ENCODE measurements at places on chromosomes 12 and 14.
A peak's percentile ranks its signal among the peaks of the same experiment; 100 is the strongest.

DNA sequence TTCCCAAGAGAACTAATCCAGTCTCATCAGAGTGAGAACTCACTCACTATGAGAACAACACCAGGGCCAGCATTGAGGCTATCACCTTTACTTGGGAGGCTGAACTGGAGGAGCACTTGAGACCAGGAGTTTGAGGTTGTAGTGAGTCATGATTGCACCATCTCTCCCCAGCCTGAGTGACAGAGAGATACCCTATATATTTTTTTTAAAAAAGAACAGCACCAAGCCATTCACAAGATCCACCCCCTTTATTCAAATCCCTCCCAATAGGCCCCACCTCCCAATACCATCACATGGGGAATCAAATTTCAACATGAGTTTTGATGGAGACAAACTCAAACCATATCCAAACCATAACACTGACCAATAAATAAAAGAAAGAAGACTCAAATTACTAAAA, 3.7 kb upstream of the TMX1 start:
- DNase-seq, result peak; percentile 28

DNA sequence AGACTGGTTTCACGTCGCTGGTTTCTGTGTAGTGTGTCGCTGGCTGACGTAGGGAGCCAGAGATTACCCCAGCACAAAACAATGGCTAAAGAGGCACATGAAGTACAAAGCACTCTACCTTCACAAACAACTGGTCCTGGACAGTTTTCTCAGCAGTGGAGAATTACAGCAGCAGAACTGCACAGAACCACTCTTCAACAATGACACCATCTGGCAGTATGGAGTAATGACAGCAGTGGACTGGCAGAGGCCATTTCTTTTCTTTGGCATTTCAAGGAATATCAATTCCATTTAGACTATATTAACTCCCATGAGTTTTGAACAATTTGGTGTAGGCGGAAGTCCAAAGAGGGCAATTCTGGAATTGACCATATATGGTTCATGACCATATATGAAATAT, 1074.1 kb downstream of the AACS start:
- no peak for DNase-seq

DNA sequence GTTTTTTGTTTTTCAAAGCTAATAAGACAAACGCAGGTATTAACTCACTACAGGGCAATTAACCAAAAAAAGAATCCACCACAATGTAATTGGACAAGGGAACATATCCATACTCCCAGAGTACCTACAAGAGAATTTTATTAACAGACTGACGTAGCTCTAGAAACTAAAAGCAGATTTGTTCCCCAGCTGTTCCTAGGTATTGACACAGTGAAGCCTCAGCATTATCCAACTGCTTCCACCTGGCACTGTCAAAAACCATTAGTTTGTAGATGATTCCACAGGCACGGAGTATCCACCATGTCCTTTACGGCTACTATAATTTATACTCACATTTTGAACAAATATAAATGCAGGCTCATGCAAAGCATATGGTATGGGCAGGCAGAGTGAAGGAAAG, 22.3 kb downstream of the PPM1H start:
- no peak for DNase-seq

DNA sequence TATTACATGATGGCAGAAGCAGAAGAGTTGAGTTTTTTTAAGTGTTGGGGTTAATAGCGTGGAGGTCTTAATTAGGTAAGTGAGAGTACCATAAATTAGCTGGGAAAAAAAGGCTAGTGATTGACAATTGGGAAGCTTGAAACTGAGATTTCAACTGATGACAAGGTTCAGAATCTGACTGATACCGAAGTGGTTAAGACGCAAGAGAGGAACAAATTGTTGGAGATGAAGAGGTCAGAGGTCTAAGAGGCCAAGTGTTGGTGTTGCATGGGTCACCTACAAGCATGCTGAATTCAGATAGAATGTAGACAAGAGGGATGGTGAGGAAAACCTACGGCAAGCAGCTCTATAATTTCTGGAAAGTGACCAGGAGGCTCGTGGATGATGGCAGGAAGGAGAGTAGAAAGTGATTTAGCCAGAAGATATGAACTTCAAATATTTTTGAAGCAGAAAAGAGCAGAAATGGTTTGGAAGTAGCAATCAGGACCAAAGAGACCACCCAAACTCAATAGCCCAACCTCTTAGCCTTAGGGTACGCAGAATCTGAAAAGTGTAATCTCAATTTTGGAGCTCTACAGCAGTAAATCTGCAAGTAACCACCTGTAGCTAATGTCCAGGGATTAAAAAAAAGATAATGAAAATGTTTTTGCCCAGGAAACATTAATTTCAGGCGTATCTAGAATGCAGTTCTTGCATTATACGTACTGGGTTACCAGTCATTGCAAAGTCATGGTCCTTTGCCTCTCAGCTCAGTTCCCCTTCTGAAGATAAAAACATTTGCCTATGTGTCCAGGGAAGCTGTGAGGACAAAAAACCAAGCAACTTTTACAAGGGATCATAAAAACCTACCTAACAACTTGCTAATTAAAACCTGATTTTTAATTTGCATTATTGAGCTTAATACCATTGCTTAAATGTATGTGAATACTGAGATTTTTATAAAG, 1.7 kb upstream of the TMPO start:
- no peak for DNase-seq

- DNase-seq, result peak; percentile 51
Observed at GRCh38 chr12:2876431-2877046, 435 bp downstream of the FOXM1 start.

DNA sequence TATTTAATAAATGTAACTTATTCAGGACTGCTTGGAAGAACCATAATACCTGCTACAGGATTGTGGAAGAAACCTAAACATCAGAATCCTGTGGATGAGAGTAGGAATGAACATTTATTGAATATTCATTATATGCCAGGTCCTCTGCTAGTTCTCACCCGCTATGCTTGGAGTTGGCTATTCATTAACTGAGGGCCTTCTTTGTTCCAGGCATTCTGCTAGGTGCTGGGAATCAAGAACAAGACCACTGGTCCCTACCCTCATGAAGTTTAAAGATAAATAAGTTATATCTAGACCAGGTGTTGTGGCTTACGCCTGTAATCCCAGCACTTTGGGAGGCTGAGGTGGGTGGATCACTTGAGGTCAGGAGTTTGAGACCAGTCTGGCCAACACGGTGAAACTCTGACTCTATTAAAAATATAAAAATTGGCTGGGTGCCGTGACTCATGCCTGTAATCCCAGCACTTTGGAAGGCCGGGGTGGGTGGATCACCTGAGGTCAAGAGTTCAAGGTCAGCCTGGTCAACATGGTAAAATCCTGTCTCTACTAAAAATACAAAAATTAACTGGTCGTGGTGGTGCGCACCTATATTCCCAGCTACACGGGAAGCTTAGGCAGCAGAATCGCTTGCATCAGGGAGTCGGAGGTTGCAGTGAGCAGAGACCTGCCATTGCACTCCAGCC, 3.8 kb upstream of the TULP3 start:
- no peak for DNase-seq

GRCh38 chr12:54879150-54879549, 24.8 kb downstream of the MUCL1 start:
- peak; percentile 31 for DNase-seq

- peak; percentile 41 for DNase-seq
Observed at GRCh38 chr12:11812586-11813437, 163.3 kb downstream of the ETV6 start.

- no peak for DNase-seq
Observed at GRCh38 chr14:74908861-74909341, 14.2 kb downstream of the RPS6KL1 start.

- peak; percentile 36 for DNase-seq
Observed at GRCh38 chr14:68248481-68249255, 429.1 kb downstream of the RAD51B start.

GRCh38 chr12:110689281-110690126, 589 bp upstream of the HVCN1 start:
- DNase-seq, result peak; percentile 65

GRCh38 chr14:99635116-99635515, 9.8 kb upstream of the HHIPL1 start:
- DNase-seq, result no peak

- DNase-seq, result no peak
Observed at GRCh38 chr12:109064143-109064542, 11.8 kb downstream of the USP30 start.

DNA sequence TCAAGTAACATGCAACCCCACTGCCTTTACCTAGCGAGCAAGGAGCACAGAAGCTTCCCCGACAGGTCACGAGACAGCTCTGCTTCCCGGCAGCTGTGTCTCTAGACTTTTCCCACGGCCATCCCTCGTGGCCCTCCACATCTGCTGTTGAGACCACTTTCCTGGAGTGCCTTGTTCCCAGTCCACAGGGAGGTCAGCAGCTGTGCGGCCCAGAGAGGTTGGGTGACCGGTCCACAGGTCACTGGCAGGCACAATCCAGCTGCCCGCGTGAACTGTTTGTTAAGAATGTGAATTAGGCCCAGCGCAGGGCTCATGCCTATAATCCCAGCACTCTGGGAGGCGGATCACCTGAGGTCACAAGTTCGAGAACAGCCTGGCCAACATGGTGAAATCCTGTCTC, 71.5 kb downstream of the SCARB1 start:
- no peak for DNase-seq

DNA sequence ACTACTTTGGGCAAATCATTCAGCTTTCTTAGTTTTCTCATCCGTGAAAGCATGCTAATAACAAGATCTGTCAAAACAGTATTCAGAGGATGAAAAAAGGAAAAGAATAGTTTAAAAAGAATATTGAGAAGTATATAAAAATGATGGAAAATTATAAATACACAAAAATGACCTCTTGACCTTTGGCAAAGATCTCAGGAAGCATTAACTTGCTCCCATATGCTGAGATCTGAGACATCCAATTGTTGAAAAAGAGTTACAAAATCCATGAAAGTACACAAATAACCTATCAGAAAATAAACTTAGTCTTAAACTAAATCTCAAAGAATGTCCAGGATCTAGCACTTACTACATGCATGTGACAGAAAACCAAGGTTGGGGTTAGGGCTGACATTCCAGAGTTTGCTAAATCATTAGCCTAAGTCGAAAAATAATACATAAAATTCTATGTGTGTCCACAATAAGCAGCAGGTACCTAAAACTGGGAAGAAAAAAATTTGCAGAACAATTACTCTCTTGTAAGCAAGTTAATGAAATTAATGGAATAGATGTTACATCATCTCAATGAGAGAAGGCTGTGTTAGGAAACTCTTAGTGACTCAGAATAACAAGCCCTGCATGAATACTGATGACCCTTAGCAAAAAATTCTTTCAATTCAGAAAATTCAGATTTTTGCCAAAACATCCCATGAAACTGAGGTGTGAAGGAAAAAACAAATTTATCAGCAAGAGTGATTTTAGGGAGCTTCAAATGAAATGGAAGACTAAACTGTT, 3.4 kb downstream of the PAH start:
- DNase-seq, result no peak

- no peak for DNase-seq
Observed at GRCh38 chr12:127629066-127629820, 637.7 kb upstream of the TMEM132C start.

DNA sequence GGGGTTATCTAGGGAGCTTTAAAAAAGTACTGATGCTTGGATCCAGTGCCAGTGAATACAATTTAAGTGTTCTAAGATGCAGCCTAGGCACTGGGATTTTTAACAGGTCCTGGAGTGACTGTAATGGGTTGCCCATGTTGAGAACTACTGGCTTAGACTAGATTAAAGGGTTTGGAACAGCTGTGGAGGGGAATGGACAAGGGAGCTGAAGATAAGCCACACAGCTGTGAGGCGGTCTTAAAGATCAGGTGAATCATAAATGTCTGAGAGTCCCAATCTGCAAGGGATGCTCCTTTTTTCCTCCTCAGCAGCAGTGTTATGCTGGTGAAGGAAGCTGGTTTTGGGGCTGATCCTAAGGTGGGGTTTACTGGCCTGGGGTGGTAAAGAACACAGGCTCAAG, 35.5 kb upstream of the FRMD6 start:
- no peak for DNase-seq

DNA sequence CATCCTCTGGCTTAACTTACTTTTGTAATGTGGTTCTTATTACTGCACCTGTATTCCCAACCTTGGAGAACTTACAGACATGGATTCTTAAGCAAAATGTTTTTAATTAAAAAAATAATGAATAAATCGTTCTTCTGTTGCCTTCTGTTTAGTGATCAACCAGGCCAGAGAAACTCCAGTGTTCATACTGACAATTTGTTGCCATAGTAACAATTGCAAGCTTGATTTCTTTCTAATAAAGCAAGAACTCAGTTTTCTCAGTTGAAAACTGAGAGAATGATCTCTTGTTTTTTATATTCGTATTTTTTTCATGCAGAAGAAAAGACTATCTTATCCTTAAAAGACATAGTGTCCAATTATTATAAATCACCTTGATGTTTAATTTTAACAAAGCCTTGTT, 106.5 kb upstream of the LMNTD1 start:
- DNase-seq, result no peak

DNA sequence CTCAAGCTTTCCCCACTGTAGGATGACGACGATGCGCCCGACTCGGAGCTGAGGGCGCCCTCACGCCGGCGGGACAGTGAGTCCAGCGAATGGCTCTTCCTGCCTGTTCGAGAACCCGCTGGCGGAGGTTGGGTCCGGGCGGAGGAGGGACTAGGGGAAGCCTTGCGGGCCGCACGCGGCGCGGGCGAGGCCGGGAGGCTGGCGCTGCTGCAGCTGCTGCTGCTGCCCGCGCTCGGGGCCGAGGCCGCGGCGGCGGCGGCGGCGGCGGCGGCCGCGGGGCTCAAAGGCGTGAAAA, 1.9 kb downstream of the CCDC177 start:
- no peak for DNase-seq

DNA sequence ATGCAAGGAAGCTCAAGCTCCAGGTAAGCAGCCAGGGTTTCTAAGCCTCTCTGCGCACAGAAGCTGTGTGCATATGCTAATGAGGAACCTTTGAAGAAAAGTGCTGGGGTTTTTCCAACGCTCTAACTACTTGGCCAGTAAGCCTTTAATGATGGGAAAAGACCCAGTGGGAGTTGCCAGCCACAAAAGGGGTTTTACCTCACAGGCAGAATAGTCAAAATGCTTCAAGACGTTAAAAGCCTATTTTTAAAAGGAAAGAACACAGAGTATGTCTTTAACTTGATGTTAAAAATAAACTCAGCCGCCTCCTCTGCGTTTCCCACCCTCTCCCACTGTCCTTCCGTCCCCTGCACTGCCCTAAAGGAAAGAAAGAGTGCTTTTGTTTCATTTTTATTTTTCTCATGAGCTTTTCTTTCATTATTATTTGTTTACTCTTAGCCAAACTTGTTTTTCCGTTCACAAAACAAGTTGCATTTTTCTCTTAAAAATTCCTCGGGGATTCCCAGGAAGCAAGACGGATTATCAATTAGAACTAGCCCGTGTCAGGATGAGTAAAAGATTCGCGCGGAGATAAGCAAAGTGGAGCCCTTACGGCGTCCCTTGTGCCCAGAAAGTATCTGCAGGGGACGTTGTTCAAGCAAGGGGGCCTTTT, 209.8 kb upstream of the NUDT4 start:
- DNase-seq, result peak; percentile 9

DNA sequence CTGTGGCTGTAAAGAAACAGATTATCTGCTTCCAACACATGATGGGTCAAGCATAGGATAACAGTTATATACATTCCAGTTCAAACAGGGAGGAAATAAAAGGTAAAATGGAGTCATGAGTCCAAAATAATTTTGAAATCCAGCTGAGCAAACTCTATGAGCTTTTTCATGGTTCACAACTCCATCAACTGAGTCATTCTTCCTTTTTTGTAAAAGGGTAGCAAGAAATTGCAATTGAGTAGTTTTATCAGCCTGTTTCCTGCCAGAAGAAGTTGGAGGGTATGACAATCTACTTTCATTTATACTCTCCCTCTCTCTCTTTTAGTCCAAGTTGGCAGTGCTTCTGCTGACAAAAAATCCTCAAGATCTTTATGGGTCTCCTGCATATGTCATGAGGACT, 95.6 kb downstream of the CPNE8 start:
- peak; percentile 6 for DNase-seq
